ENCODE measurements at places on chromosomes 3 and 15. TPM values are rescaled to one million over a fixed set of nuclear protein-coding genes. Genes with fewer than 3 reads are reported as not detected.

Gene NDUFB4
- total RNA-seq = 136 TPM

Gene AHSG
- 237 TPM for total RNA-seq

Gene PODXL2
- 39.1 TPM for total RNA-seq

Gene ST8SIA2
- total RNA-seq = not detected

Gene PYGO1
- 7.8 TPM for total RNA-seq

Gene CADM2
- total RNA-seq = not detected

Gene KIF23
- 74.2 TPM for total RNA-seq

Gene ABHD10
- 41.8 TPM for total RNA-seq

Gene CMTM8
- total RNA-seq = 28.5 TPM

Gene SPATA12
- 0.16 TPM for total RNA-seq

- peak; percentile 33 for DNase-seq
- no peak overlapping the region for H3K4me3 ChIP-seq
- no peaks in the 10 kb centered on the region for H3K36me3 ChIP-seq
- no peak overlapping the region for H3K27ac ChIP-seq
These were observed 57.5 kb upstream of the KLF13 start for GRCh38 chr15:31268911-31269784.

DNA sequence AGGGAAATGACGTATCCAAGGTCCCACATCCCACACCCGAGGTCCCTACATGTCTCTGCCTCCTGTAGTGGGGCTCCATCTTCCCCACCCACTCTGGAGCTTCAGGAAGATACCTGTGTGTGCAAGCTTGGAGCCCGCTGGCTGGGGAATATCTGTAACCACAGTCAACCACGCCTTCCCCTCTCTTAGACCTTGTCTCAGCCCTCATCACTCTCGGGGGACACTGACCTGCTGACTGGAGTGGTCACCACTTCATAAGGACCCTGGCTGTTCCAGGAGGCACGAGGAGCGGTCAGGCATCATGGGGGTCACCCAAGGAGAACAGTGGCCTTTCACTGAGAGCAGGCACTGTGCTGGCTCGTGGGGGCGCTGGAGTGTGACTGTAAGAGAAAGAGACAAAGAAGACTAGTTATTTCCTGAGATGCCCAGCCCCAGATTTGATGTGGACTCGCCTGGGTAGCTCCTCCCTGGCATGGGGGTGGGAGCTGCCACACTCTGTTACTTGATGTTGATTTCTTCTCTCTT is 48.6 kb downstream of the CTXND1 start:
- H3K4me3 ChIP-seq = no peak overlapping the region
- H3K27me3 ChIP-seq = no peaks in the 10 kb centered on the region
- no peak for DNase-seq
- H3K4me1 ChIP-seq = peaks cover 10% of the 10 kb centered on the region

DNA sequence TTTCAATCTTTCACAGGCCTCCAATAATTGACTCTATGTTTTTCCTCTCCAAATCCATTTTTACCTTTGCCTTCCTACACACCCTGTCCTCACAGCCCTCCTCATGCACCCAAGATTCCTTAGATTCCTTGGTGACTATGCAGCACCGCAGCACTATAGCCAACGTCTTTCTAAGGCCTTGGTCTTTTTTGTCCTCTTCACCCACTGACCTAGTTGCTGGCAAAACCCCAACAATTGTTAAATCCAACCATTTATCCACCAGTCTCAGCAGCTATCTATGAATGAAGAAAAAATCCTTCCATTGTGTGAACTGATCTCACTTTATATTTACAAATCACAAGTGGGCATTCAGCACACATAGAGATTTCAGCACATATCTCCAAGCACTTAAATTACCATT is 203.9 kb downstream of the VGLL3 start:
- H3K4me1 ChIP-seq = no peaks in the 10 kb centered on the region
- no peak overlapping the region for H3K4me3 ChIP-seq
- H3K27ac ChIP-seq = no peak overlapping the region
- no peaks in the 10 kb centered on the region for H3K27me3 ChIP-seq
- H3K36me3 ChIP-seq = no peaks in the 10 kb centered on the region
- no peak for DNase-seq

DNA sequence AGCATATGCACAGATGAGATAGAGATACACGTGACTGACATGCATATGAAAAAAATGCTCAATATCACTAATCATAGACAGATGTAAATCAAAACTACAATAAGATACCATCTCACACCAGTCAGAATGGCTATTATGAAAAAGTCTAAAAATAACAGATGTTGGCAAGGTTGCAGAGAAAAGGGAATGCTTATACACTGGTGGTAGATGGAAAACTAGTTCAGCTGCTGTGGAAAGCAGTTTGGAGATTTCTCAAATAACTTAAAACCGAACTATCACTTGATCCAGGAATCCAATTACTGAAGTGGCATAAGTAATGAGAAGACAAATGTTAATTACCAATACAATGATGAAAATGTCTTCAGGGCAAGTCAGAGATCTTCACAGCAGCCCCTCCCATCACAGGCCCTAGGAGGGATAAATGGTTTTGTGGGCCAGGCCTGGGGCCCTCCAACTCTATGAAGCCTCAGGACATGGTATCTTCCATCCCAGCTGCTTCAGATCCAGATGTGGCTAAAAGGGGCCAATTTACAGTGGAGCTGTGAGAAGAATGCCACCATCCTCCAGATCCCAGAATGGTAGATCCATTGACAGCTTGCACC is 71.4 kb upstream of the PLSCR4 start:
- H3K4me3 ChIP-seq = no peak overlapping the region
- H3K4me1 ChIP-seq = no peaks in the 10 kb centered on the region
- H3K27ac ChIP-seq = no peak overlapping the region
- no peak for DNase-seq

GRCh38 chr15:69677403-69677802 is 224.8 kb downstream of the RPLP1 start:
- no peak overlapping the region for H3K27ac ChIP-seq
- H3K4me3 ChIP-seq = no peak overlapping the region
- no peak for DNase-seq

GRCh38 chr3:142618917-142619461 is 22.8 kb downstream of the PLS1 start:
- peak overlapping the region; percentile 30 for H3K27ac ChIP-seq
- H3K4me1 ChIP-seq = peaks cover 27% of the 10 kb centered on the region
- DNase-seq = peak; percentile 38
- no peaks in the 10 kb centered on the region for H3K27me3 ChIP-seq

GRCh38 chr3:178479860-178480259 is 56.4 kb upstream of the KCNMB2 start:
- no peak overlapping the region for H3K27ac ChIP-seq
- H3K27me3 ChIP-seq = no peaks in the 10 kb centered on the region
- peaks cover 9% of the 10 kb centered on the region for H3K4me1 ChIP-seq
- no peak for DNase-seq

DNA sequence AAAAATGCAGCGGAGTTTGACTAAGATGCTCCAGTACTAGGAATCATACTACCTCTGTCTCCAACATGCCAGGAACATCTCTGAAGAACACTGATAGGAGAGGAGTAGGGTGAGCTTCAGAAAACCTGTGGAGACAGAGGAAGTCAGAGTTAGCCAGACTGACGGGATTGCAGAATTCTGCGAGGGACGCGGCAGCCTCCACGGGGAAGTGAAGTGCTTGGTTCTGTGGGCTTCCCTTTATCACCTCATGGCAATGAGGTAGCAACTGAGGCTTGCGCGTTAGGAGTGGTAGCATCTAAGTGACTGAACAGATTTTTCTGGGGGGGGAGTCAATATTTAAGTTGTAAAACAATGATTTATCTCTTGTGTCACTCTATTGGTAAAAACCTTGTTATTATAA is 226.3 kb downstream of the MCTP2 start:
- no peak overlapping the region for H3K27ac ChIP-seq
- no peaks in the 10 kb centered on the region for H3K27me3 ChIP-seq
- no peaks in the 10 kb centered on the region for H3K4me1 ChIP-seq
- H3K36me3 ChIP-seq = no peaks in the 10 kb centered on the region

DNA sequence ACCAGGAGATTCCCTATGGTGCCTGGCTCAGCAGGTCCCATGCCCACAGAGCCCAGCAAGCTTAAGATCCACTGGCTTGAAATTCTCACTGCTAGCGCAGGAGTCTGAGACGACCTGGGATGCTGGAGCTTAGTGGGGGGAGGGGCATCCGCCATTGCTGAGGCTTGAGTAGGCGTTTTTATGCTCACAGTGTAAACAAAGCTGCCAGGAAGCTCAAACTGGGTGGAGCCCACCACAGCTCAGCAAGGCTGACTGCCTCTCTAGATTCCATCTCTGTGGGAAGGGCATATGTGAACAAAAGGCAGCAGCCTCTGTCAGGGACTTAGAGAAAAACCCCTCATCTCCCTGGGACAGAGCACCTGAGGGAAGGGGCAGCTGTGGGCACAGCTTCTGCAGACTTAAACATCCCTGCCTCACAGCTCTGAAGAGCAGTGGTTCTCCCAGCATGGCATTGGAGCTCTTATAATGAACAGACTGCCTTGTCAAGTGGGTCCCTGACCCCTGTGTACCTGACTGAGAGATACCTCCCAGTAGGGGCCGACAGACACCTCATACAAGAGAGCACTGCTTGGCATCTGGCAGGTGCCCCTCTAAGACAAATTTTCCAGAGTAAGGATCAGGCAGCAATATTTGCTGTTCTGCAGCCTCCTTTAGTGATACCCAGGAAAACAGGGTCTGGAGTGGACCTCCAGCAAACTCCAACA is 231.5 kb upstream of the SETMAR start:
- peaks cover 30% of the 10 kb centered on the region for H3K4me1 ChIP-seq
- no peak for DNase-seq
- H3K36me3 ChIP-seq = no peaks in the 10 kb centered on the region
- H3K4me3 ChIP-seq = no peak overlapping the region
- H3K27me3 ChIP-seq = no peaks in the 10 kb centered on the region

Data from Caco-2 (cell line).